ENCODE measurements at places on chromosomes 1 and 21.

GRCh38 chr1:204267191-204267601 is 53.4 kb upstream of the GOLT1A start:
- no peak for DNase-seq

GRCh38 chr1:78721136-78721535 is 71.5 kb downstream of the IFI44 start:
- no peak for DNase-seq

DNA sequence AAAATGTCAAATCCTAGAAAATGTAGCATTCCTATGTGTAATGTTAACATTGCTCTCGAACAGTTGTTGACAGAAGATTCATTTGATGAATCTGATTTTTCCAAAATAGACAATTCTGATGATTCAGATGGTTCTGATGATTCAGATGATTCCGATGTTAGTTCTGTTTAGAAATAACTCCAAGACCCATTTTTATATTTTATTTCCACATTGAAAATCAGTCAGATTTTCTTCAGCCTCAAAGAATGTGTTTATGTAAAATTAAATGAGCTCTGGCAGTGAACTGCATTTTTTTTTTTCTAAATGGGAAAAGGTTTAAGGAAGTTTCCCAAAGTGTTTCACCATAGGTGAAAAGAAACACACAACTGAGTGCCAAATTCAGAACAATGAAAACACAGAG is 136.5 kb downstream of the TSEN15 start:
- DNase-seq: no peak

- DNase-seq: no peak
Measured at GRCh38 chr1:78223417-78224215, 177.8 kb downstream of the GIPC2 start.

- no peak for DNase-seq
Measured at GRCh38 chr21:41761211-41761933, 5.5 kb downstream of the RIPK4 start.
